Astrocyte of the spinal cord (primary cell): ENCODE measurements at places on chromosomes 4 and X.

- peak; percentile 51 for DNase-seq
These were observed 46.7 kb downstream of the KCNIP4 start for GRCh38 chr4:21901831-21902230.

DNA sequence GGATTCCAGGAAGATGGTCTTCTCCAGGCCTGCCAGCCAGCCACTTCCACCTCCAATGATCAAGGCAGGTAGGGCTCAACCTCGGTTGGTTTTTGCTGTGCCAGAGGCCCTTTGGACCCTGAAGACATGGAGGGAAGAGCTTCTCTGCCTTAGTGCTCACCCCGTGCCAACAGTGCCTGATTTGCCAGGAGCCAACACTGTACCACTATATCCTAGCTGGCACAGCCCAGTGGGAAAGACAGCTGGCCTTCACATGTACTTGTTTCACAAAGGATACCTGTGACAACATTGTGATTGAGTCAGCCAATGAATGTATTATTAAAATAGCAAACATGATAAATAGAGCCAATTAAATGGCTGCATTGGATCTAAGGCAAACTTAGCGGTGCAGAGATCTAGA is 51.9 kb upstream of the PRPS1 start:
- DNase-seq = no peak

GRCh38 chr4:139844459-139845036 is 178.9 kb downstream of the MGST2 start:
- no peak for DNase-seq

- DNase-seq = peak; percentile 25
These were observed 175.9 kb downstream of the SLC39A8 start for GRCh38 chr4:102169345-102169744.

DNA sequence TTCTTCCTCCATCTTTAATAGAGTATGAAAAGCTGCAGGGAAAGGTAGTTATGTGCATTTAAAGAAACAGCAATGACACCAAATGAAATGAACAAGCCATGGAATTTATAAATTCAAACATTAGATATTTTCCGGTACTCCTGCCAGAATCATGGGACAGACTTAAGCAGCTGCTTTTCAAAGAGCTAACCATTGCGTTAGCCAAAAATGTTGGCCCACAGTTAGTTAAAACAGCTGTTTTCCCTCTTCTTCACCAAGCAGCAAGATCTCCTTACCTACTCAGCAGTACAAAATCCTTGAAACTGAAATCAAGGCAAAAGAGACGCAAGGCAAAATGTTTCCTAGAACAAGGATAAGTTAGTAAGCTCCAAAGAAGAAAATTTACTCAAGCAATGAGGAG is 64.0 kb downstream of the MANBA start:
- DNase-seq = no peak

- DNase-seq = no peak
These were observed 27.6 kb downstream of the ARSD start for GRCh38 chrX:2901367-2902036.

GRCh38 chrX:113384628-113385027 is 544.0 kb upstream of the AMOT start:
- peak; percentile 76 for DNase-seq

GRCh38 chr4:6445403-6446129 is 26.8 kb downstream of the PPP2R2C start:
- no peak for DNase-seq

GRCh38 chr4:9964879-9965278 is 56.4 kb downstream of the SLC2A9 start:
- no peak for DNase-seq

GRCh38 chrX:133911825-133912495 is 73.4 kb downstream of the GPC3 start:
- no peak for DNase-seq

- no peak for DNase-seq
These were observed 126.4 kb downstream of the BTC start for GRCh38 chr4:74667944-74668343.

GRCh38 chr4:130008461-130008860 is 912.5 kb downstream of the C4orf33 start:
- DNase-seq = no peak

GRCh38 chrX:67426946-67427345 is 116.9 kb upstream of the AR start:
- DNase-seq = no peak

GRCh38 chrX:72652082-72652481 is 62.0 kb downstream of the PHKA1 start:
- no peak for DNase-seq

DNA sequence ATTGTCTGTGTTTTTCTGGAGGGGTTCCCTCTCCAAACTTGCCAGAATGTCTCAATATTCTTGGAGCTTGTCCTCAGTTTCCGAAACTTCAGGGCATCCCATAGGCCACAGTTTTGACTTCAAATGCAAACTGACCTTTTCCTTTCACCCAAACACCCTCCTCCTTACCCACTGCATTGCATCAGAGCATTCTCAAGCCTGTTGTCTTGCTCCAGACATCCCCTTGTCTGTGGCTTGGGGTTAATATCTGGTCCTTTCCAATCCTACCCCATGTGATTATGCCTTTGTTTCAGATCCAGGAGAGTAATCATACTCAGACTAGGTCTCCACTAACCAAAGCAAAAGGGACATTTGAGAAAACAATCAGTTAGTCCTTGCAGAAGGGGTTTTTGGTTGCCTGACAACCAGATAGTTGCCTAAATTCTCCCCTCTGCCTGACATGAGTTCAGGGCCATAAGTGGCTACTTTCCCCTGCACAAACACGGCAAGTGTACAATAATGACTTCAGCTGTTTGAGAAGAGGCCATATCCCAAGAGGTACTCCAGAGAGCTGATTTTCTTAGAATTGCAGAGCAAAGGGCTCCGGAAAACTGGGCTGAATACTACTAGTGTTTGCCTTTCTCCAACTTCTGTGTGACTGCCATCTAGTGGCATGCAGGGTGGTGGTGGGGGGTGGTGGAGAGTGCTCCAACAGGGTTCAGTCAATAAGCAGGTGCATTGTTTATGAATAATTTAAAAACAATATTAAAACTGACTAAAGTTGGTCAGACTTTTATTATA is 130.2 kb downstream of the CHRDL1 start:
- peak; percentile 9 for DNase-seq

DNA sequence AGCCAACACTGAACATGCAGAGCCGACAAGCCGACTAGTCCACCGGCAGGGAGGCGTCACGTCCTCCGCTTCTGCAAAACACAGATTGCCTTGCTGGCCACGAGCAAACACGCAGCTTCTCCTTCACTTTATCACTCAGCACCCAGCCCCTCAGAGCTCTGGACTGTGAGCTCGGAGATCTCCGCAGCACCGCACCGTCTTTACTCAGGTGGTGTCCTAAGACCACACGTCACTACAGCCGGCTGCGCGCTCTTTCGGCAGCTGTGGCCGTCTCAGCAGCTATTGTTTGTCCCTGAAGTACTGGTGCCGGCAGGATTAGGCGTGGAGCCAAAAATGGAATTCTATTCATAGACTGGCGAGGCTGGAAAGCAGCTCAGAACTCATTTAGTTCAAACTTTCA is 72.0 kb downstream of the FAT1 start:
- DNase-seq = peak; percentile 79

DNA sequence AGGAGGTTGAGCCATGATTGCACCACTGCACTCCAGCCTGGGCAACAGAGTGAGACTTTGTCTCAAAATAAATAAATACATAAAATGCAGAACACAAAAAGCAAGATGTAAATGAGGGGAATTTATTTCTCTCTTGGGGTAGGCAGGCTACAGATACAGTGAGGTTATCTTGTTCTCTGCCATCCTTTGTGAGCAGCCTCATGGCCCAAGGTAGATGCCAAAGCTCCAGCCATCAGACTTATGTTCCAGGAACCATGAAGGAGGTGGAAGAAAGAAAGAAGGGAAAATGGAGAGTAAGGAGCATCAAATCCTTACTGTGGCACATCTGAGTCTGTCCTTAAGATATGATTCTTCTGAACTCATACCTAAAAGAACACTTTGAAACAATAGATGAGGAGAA is 11.1 kb downstream of the ARSH start:
- no peak for DNase-seq

GRCh38 chr4:24887881-24888430 is 24.9 kb downstream of the CCDC149 start:
- no peak for DNase-seq

DNA sequence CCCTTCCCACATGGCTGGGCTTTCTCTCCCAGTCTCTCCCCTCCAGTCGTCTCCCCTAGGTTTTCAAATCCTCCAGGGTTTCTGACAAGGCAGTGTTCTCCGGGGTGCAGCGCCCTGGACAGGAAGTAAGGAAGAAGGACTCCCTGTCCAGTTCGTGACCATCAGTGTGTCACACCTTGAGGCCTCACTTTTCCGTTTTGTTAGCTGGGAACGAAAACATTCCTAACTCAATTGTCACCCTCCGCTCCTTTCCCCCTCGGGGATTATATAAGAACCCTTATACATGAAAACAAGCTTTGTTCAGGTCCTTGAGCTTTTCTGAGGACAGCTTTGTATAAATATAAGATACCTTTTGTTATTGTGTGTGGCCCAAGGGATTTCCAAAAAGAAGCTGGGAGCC is 92.1 kb downstream of the KDR start:
- no peak for DNase-seq

- peak; percentile 49 for DNase-seq
These were observed 154.4 kb upstream of the RPL34 start for GRCh38 chr4:108465886-108466500.

DNA sequence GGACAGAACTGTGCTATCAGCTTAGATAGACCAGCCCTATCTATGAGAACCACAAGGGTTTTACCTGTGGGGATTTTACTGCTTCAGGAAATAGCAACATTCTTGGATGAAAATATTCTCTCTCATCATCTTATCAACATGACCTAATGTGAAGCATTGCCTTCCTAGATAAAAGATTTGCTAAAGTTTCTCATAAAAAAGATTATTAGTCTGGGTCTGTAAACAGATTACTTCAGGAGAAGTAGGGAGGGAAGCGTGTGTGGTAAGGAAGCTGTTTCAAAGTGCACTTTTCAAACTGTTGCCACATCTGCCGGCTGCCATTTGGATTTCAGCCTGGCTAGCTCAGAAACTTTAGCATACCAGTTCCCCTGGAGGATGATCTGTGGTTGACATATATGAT is at the start of gene NOX1:
TSS of gene NOX1 (minus strand) at position 35 of the 400 bp plus-strand sequence. CDS start 220 bp downstream, outside the sequence.
- no peak for DNase-seq

DNA sequence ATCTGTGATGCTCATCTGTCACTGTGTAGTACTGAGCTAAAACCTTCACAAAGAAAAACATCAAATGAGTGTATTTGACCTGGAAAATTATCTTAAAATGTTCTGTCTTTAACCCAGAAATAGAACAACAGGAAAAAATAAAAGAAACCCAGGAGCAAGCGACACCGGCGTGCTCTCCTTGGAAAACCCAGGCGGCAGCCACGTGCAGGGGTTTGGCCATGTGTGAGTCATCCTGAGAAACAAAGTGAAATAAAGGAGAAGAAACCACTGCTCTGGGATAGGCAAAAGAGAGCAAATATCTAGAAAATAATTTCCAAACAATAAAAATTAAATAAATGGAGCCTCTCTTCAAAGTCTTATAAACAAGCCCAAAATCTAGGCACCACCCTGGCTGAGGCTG is 20.0 kb upstream of the TMEM128 start:
- peak; percentile 25 for DNase-seq

- no peak for DNase-seq
These were observed 9.5 kb upstream of the NOX1 start for GRCh38 chrX:100883654-100884053.

DNA sequence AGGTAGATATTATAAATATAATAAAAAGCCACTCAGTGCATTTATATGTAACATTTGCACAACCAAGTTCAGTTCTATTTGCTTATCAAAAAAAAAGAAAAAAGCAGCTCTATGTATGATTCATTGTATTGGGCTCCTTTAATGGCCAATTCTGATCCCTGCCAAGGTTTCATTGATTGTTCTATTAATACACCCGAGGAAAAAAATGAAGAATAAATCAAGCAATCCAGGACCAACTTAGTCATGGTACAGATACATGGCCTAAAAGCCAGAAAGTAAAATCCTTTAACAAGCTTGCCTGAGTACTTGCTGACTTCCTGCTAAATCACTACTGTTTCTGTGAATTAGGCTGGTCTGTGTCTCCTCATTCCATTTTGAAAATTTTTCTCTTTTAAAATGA is 77.6 kb upstream of the PCDH7 start:
- DNase-seq = no peak

- no peak for DNase-seq
These were observed 44.2 kb downstream of the CCNI start for GRCh38 chr4:77031544-77031943.

DNA sequence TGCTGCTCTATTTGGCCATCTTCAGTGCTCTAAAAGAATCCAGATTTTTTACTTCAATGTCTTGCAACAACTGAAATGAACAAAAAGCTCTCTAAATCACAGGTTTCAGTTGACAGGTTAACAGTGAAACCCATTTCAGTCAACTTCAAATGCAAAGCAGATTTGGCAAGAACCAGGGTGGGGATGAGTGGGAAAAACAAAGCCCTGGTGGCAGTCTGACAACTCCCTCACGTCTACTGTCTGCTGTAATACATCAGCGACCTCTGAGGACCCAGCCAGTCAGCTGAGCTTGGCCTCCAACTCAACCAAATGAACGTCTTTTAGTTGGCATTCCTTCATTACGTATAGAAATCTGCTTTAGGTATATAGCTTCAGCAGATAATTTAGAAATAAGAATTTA is 95.8 kb downstream of the COL25A1 start:
- no peak for DNase-seq

GRCh38 chrX:48972220-48973164 is 848 bp upstream of the KCND1 start:
- DNase-seq = peak; percentile 38

GRCh38 chr4:137376312-137376711 is 156.0 kb downstream of the PCDH18 start:
- no peak for DNase-seq

- no peak for DNase-seq
These were observed 13.6 kb upstream of the PTTG2 start for GRCh38 chr4:37946503-37947179.

DNA sequence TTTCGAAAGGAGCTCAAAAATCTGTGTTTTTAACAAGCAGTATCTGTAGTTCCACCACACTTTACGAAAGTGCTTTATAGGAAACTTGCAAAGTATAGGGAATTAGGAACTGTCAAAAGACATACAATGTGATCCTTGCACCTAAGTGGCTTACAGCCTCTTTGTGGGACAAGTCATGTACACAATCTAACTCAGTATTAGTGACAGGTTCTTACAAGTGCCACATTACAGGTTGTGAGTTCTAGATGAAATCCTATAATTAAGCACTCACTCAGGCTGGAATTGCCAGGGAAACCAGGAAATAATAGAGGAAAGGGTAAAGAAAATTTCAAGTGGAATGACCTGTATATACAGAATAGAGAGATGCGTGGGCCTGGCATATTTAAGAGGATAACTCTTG is 567.3 kb upstream of the ATOH1 start:
- DNase-seq = no peak
